ENCODE measurements at places on chromosomes 13 and 19. TPM values are rescaled to one million over a fixed set of nuclear protein-coding genes. Genes with fewer than 3 reads are reported as not detected.

- H3K4me1 ChIP-seq, result no peaks in the 10 kb centered on the region
- peaks cover 10% of the 10 kb centered on the region for H3K27me3 ChIP-seq
- no peak for DNase-seq
- no peaks in the 10 kb centered on the region for H3K36me3 ChIP-seq
- no peak overlapping the region for H3K27ac ChIP-seq
- H3K4me3 ChIP-seq, result no peak overlapping the region
These were observed 278.3 kb downstream of the UQCRFS1 start for GRCh38 chr19:28934631-28935030.

PCDH20 gene
- total RNA-seq, result 0.13 TPM

DNA sequence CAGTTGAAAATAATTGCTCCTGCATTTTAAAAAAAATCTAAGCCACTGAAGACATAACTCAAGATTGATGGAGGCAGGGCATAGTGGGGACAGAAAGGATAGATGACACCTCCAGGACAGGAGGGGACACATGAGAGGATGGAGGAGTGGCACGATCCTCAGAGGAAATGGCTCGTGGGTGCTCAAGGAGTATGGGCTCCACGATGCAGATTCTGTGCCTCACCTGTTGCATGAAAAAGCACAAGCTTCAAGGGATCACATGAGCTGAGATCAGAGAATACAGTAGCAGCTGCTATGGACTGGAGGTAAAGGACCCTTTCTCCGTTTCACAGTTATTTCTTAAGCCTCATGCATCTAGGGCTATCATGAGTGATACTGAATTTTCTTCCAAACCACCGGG lies 69.7 kb upstream of the KL start:
- no peaks in the 10 kb centered on the region for H3K4me1 ChIP-seq
- no peak overlapping the region for H3K27ac ChIP-seq
- no peak overlapping the region for H3K4me3 ChIP-seq
- DNase-seq, result no peak
- no peaks in the 10 kb centered on the region for H3K36me3 ChIP-seq
- no peaks in the 10 kb centered on the region for H3K27me3 ChIP-seq

DNA sequence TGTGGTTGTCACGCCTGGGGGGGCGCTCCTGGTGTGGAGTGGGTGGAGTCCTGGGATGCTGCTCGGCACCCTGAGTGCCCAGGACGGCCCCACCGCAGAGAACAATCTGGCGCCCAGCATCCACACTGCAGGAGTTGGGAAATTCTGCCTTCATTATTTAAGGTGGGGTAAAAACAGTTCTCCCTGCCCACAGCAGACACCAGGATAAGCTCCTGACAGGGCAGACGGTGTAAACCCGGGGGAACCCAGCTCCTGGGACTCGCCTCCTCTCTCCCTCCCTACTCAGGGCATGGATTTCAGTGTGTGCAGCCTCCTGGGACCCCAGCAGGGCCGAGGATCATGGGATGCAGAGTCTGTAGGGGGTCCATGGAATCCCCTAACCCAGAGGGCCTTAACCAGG lies 7.7 kb upstream of the WDR18 start:
- no peak overlapping the region for H3K27ac ChIP-seq
- no peaks in the 10 kb centered on the region for H3K36me3 ChIP-seq
- DNase-seq, result no peak
- H3K27me3 ChIP-seq, result no peaks in the 10 kb centered on the region

- peak; percentile 43 for DNase-seq
- peaks cover 53% of the 10 kb centered on the region for H3K4me1 ChIP-seq
- peak overlapping the region; percentile 83 for H3K27ac ChIP-seq
- peak overlapping the region; percentile 72 for H3K4me3 ChIP-seq
- H3K27me3 ChIP-seq, result no peaks in the 10 kb centered on the region
These were observed 5.2 kb downstream of the EFNB2 start for GRCh38 chr13:106530171-106530851.

GRCh38 chr13:98997738-98998641 lies 20.1 kb upstream of the DOCK9 start:
- no peaks in the 10 kb centered on the region for H3K27me3 ChIP-seq
- no peak overlapping the region for H3K27ac ChIP-seq
- peak; percentile 81 for DNase-seq

CYP2A6 gene
- not detected for total RNA-seq

- H3K27me3 ChIP-seq, result no peaks in the 10 kb centered on the region
- no peak for DNase-seq
- H3K4me1 ChIP-seq, result peaks cover 87% of the 10 kb centered on the region
- H3K4me3 ChIP-seq, result no peak overlapping the region
- 0 out of 2 replicates have a peak, but pooled peaks cover 4% of the 10 kb centered on the region for H3K36me3 ChIP-seq
These were observed 27.1 kb downstream of the ATP11A start for GRCh38 chr13:112716841-112717520.

- no peaks in the 10 kb centered on the region for H3K4me1 ChIP-seq
- H3K36me3 ChIP-seq, result peaks cover 31% of the 10 kb centered on the region
- DNase-seq, result no peak
- H3K27ac ChIP-seq, result no peak overlapping the region
- no peak overlapping the region for H3K4me3 ChIP-seq
These were observed 2.1 kb upstream of the UTP14C start for GRCh38 chr13:52022356-52022755.

DNA sequence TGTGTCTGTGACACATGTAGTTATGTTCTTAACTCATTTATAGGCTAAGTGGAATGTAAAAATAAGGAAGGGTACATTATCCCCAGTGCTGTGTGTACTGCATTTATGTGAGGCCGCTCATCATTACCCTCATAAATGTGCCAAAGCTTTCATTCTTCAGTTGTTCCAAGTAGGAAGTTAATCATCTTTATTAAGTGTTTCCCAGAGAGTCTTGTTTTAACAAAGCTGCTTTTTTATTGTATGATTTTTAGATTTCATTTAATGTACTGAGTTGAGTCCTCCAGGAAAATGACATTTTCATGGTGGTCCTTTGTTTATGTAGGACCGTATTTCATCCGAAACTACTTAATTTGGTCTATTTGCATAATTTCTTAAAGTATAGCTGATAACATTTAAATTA lies 379.8 kb downstream of the DLEU7 start:
- no peak overlapping the region for H3K4me3 ChIP-seq
- H3K27ac ChIP-seq, result no peak overlapping the region
- no peaks in the 10 kb centered on the region for H3K36me3 ChIP-seq
- H3K4me1 ChIP-seq, result no peaks in the 10 kb centered on the region

DNA sequence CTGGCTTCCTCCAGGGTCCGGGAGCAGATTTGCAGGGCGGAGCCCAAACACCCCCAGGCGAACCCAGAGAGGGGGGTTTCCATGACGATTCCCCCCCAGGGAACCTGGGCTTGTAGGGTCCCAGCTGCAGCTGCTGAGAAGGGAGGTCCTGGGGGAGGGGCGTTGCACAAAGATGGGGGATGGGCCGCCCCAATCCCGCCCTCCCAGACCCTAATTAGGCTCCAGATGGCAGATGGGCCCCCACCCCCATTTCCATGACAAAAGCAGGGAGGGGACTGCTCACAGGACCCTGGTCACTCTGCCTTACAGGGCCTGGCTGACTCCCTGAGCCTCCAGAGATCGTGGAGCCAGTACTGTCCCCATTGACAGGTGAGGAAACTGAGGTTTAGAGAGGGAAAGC lies 15.2 kb downstream of the ELAVL3 start:
- no peaks in the 10 kb centered on the region for H3K27me3 ChIP-seq
- H3K27ac ChIP-seq, result no peak overlapping the region
- no peaks in the 10 kb centered on the region for H3K36me3 ChIP-seq
- DNase-seq, result no peak
- H3K4me3 ChIP-seq, result no peak overlapping the region

- no peaks in the 10 kb centered on the region for H3K36me3 ChIP-seq
- no peak overlapping the region for H3K27ac ChIP-seq
- no peak for DNase-seq
- no peak overlapping the region for H3K4me3 ChIP-seq
These were observed 955.9 kb downstream of the SLITRK6 start for GRCh38 chr13:84843368-84843767.

TMEM259 gene
- total RNA-seq, result 155 TPM

GRCh38 chr13:91302111-91302510 lies 45.4 kb upstream of the MIR17HG start:
- no peaks in the 10 kb centered on the region for H3K4me1 ChIP-seq
- H3K36me3 ChIP-seq, result no peaks in the 10 kb centered on the region
- DNase-seq, result no peak
- no peak overlapping the region for H3K27ac ChIP-seq

DNA sequence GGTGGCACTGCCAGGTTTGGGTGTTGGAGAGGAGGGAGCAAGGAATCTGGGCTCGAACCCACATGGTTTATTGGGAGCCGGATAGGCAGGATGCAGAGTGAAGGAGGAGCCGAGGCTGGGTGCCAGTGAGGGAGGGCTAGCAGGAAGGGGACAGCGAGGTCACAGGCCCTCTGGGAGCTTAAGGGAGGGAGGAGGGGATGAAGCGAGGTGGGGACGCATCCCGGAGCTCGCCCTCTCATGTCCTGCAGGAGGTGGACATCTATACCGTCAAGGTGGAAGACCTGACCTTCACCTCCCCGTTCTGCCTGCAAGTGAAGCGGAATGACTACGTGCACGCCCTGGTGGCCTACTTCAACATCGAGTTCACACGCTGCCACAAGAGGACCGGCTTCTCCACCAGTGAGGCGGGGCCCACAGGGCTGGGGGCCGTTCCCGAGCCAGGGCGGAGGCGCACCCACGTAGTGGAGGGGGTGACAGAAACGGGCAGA lies 3.5 kb upstream of the ADM5 start:
- H3K4me1 ChIP-seq, result no peaks in the 10 kb centered on the region
- peaks cover 39% of the 10 kb centered on the region for H3K36me3 ChIP-seq
- H3K4me3 ChIP-seq, result no peak overlapping the region
- DNase-seq, result no peak
- no peaks in the 10 kb centered on the region for H3K27me3 ChIP-seq

DCT gene
- not detected for total RNA-seq

DNA sequence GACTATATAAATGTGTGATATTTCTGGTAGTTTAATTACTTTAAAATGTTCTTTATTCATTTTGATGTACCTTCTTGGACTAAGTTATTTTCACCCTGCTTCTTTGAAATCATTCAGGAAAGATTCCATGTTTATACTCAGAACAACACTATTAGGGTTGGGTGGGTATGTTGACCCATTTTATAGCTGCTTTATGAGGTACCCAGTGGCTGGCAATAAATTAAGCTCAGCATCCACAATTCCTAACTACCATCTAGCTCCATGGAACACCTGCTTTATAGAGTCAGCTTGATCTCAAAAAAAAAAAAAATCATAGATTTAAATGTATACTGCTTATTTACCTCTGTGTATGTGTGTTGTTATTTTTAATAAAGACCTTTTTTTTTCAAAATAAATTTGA lies 78.9 kb upstream of the ZNF91 start:
- no peak overlapping the region for H3K27ac ChIP-seq
- no peak overlapping the region for H3K4me3 ChIP-seq
- H3K36me3 ChIP-seq, result no peaks in the 10 kb centered on the region
- no peaks in the 10 kb centered on the region for H3K4me1 ChIP-seq

PRODH2 gene
- not detected for total RNA-seq

- H3K4me1 ChIP-seq, result peaks cover 23% of the 10 kb centered on the region
- H3K27ac ChIP-seq, result peak overlapping the region; percentile 78
- peaks cover 24% of the 10 kb centered on the region for H3K36me3 ChIP-seq
- H3K27me3 ChIP-seq, result no peaks in the 10 kb centered on the region
- DNase-seq, result no peak
These were observed 915 bp upstream of the GRWD1 start for GRCh38 chr19:48444936-48445200.

DNA sequence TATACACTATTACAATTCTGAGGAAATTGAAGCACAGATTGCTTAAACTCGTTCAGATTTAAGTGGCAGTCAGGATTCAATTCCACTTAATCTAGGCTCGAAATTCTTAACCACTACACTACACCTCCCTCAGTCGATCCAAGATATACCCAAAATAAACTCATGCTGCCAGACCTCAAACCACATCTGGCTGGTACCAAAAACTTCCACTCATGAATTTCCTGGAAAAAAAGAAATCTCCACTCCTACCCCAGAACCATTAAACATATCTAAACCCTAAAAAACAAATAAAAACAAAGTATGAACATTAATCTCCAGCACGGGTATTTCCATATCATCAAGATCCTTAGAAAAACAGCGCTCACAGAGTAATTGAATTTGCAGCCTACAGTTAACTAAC lies 1.1 kb downstream of the ZFP30 start:
- peaks cover 18% of the 10 kb centered on the region for H3K4me1 ChIP-seq
- no peak overlapping the region for H3K27ac ChIP-seq

DNA sequence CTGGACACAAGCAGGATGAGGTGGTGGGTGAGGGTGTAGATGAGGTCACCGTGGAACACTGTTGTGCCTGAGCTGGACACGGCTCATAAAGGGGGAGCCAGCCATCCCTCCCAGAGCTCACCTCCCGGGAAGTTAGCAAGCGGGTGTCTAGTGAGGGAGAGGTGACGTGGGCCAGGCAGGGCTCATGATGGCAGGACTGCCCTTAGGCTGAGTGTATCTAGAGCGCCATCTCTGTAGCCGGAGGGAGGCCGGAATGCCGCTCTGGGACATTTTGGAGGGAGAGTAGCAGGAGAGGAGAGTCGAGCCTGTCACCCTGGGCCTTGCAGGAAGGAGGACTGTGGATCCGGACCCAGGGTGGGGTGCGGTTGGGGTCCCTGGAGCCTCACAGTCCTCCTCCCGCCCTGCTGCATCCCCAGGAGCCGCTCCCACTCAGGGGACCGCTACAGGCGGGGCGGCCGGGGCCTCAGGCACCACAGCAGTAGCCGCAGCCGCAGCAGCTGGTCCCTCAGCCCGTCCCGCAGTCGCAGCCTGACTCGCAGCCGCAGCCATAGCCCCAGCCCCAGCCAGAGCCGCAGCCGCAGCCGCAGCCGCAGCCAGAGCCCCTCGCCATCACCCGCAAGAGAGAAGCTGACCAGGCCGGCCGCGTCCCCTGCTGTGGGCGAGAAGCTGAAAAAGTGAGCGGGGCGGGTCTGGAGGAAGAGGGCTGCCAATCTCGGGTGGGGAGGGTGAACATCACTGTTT lies 9.2 kb downstream of the ZNF296 start:
- H3K36me3 ChIP-seq, result peaks cover 15% of the 10 kb centered on the region
- DNase-seq, result no peak
- H3K4me3 ChIP-seq, result no peak overlapping the region
- no peaks in the 10 kb centered on the region for H3K27me3 ChIP-seq

MBD3L3 gene
- total RNA-seq, result not detected

GRCh38 chr19:8642561-8642960 lies 12.1 kb downstream of the NFILZ start:
- H3K4me3 ChIP-seq, result no peak overlapping the region
- H3K36me3 ChIP-seq, result no peaks in the 10 kb centered on the region
- no peaks in the 10 kb centered on the region for H3K4me1 ChIP-seq
- no peak overlapping the region for H3K27ac ChIP-seq

Data from PC-9 (cell line).